T-helper 2 cell (primary cell): ENCODE measurements at places on chromosomes 16 and 17.

- no peak for DNase-seq
Observed at GRCh38 chr17:81715872-81716673, 4.0 kb downstream of the SLC25A10 start.

- no peak for DNase-seq
Observed at GRCh38 chr16:489606-490005, 37.9 kb upstream of the CAPN15 start.

DNA sequence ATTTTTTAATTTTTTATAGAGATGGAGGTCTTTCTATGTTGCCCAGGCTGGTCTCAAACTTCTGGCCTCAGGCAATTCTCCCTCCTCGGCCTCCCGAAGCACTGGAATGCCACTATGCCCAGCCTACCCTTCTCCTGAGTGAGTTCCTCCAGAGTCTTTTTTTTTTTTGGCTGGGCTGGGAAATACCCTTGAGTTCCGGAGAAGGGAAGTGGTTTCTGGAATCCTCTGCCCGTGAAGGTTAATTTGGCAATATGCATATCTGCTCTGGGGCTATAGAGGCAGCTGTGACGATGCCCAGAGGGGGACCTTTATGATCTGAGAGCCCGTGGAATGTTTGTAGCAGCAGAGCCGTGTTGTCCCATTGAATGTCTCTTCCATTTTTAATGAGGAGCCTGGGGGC is 217.5 kb downstream of the RBFOX1 start:
- DNase-seq: no peak

DNA sequence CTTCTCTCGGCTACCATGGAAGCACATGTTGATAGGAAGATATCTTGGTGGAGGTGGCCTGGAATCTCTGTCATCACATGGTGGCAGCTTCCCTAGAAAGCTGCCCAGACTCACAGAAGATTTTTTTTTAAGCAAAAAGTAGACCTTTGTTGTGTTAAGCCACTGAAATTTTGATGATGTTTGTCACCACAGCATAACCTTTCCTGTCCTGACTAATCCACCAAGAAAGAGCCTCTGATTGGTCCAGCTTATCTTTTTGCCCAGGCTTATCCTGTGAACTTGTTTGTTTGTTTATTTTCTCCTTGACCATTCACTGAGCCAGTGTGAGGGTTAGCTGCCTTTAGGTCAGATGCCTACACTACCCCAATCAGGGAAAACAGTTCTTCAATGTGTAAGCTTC is 96.5 kb upstream of the LHX1 start:
- no peak for DNase-seq

DNA sequence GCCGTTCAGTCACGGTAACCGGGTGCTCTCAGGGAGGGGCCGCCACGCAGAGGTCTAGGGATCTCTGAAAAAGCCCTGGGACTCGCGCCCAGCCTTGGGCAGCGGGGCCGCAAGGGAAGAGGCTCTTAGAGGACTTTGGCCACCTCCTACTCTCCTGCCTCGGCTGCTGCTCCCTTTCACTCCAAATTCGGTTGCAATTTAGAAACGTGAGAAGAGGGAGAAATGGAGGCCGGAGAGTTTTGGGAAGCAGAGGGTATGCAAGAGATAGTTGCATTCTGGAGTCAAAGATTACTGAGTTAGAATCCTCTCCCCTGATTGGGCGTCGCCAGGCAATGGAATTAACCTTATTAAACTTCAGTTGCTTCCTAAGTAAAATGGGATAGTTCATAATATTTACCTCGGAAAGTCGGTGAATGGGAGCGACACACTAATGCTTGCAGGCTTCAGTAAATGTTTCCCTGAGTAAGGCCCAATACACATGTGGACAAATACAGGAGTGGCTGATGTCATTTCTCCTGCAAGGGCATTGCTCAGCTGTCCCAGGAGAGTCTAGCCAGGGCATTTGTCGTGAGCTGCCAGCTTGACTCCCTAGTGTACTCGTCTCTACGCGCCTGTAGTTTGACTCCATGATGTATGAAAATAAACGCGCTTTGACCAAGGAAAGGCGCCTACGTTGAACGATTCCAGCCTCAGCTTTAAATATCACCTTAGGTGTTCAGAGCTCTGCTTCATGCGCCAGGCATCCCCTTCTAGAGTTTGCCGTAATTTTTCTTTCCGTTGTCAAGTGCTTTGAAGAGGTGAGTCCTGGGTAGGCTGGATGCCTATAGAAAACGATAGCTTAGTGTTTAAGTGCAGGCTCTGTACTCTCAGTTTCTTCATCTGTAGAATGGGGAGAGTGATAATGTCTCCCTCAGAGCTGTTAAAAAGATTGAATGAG is 667 bp downstream of the OGFOD1 start:
- DNase-seq: no peak

DNA sequence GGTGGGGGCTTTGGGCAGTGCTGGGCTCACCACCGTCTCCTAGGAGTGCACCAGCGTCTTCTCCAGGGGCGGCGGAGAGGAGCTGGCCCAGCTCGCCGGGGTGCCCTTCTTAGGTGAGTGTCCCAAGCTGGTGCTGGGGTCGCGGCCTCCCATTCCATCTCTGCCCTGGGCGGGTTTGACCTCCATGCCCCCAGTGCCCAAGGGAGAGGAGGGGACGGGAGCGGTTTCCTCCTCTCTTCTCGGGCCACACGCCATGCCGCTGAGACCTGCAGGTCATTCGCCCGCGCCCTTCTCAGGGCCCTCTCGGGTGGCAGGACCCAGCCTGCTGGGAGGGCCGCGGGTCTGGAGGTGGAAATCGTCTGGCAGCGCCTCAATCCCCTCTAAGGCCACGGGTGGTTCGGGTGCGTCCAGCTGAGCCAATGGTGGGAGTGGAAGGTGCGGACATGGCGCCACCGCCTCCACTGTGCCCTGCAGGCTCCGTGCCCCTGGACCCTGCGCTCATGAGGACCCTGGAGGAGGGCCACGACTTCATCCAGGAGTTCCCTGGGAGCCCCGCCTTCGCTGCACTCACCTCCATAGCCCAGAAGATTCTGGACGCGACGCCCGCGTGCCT is 5.3 kb downstream of the IGFALS start:
- DNase-seq: no peak

DNA sequence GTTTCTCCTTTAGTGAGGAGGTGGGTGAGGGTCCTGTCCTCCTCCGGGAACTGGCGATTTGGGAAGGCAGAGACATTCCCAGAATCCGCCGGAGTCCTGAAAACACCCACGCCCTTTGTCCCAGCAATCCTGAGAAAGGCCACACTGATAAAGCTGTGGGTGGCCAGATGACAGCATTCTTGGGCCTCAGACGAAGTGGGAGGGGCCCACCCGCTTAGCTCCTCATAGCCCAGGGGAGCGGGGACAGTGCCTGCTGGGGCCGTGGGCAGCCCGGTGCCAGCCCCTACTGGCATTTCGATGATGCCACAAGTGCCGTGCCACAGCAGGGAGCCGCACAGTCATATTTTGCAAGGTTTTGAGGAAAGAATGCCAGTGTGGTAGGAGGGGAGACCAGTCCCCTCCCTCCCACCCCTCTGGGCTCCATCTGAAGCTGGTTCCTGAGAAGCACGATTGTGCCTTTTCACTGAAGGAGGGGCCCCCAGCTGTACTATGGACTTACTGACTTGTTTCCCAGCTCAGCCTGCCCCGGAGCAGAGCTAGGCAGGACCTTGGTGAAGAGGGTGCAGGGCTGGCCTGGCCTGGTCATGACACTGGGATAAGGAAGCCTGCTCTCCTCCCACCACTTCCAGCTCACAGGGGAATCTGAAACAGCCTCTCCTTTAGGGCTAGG is 20.9 kb upstream of the MPRIP start:
- no peak for DNase-seq

DNA sequence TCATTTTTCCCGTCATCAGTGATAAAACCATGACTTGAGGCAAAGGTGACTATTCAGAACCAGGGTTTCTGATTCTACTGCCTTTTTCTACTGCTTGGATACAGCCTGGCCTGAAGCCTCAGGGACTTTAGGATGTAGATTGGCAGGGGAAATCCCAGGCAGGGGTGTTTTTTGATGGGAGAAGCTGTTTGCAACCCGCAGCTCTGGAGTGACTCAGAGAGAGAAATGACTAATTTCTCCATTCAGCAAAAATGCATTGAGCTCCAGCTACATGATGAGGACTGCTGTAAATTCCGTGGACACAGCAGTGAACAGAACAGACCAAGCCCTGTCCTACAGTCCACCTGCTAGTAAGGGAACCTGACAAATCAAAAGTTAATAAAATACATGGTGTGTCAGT is 560.6 kb downstream of the CDH13 start:
- DNase-seq: peak; percentile 22

DNA sequence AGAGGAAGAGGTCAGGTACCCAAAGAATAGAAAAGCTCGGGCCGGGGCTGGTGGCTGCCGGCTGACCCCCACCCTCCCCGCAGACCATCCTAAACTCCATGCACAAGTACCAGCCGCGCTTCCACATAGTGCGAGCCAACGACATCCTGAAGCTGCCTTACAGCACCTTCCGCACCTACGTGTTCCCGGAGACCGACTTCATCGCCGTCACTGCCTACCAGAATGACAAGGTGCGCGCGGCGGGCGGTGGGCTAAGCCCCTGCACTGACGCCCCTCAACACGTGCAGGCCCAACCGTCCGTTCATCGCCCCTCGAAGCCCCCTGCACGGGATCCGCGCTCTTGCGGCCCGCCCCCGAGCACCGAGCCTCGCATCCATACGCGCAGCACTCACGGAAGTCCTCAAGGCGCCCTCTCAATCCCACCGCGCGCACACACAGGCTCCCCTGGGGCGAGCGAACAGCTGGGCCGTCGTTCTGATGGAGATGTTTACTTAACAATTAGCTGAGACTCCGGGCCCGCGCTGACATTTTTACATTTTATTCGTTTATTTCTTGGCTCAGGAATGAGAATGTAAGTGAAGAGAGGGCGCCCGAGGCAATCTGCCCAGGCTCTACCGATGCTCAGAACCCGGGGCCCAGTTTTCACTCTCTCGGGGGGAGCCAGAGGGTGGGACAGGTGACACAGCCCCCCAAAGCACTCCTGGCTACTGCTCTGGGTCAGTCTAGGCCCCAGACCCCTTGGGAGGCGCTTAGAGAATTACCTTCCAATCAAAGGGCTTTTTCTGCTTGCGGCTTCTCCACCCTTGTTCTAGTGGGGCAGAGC is 3.5 kb downstream of the TBX2 start:
- no peak for DNase-seq

DNA sequence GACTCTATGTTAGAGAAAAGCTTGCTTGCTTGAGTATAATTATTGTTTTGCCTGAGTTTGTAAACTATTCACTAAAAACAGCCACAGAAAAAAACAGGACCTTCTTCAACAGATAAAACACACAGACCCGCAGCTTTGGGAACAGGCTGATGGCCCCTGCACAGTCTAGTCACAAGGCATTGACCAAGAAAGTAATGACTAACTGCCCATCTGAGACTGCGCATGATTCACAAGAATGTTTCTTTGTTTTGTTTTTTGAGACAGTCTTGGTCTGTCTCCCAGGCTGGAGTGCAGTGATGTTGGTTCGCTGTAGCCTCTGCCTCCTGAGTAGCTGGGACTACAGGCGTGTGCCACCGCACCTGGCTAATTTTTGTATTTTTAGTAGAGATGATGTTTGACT is 2.8 kb upstream of the ZKSCAN2 start:
- no peak for DNase-seq

GRCh38 chr17:63534816-63535455 is 11.8 kb downstream of the KCNH6 start:
- DNase-seq: no peak

DNA sequence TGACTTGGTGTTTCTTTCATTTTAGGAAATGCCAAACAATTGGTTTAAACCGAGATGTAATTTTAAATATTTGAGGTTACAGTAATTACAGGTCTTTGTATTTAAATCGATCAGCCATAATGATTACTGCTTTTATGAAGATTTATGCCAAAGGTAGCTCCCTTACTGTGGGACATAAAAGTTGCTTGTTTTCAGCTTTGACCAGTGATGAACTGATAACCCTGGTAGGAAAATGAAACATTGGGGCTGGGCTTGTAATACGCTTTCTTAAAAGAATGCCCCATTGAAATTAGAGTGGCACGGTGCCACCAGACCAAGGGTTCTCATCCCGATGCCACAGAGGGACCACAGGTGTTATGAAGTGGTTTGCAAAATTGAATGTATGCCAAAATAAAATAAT is 7.3 kb downstream of the TNRC6A start:
- no peak for DNase-seq

DNA sequence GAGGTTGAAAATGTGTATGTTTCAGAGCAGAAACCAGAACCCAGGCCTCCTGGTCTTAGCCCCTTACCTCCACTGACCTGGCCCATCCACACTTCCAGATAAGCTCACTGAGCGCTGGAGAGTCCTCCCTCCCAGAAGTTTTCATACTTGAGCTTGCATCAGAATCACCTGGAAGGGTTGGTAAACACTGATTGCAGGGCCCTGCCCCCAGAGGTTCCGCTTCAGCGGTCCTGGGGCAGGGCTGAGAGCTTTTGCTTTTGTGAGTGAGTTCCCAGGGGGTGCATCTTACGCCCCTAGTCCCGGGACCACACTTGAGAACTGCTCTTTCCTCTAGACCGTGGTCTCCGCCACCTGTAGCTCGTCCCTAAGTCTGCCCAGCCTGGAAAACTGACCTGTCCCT is 20.6 kb downstream of the TTYH2 start:
- DNase-seq: no peak

GRCh38 chr17:81890447-81891302 is 711 bp downstream of the ALYREF start:
- no peak for DNase-seq

GRCh38 chr17:29723278-29724047 is 100.8 kb upstream of the CORO6 start:
- peak; percentile 17 for DNase-seq

DNA sequence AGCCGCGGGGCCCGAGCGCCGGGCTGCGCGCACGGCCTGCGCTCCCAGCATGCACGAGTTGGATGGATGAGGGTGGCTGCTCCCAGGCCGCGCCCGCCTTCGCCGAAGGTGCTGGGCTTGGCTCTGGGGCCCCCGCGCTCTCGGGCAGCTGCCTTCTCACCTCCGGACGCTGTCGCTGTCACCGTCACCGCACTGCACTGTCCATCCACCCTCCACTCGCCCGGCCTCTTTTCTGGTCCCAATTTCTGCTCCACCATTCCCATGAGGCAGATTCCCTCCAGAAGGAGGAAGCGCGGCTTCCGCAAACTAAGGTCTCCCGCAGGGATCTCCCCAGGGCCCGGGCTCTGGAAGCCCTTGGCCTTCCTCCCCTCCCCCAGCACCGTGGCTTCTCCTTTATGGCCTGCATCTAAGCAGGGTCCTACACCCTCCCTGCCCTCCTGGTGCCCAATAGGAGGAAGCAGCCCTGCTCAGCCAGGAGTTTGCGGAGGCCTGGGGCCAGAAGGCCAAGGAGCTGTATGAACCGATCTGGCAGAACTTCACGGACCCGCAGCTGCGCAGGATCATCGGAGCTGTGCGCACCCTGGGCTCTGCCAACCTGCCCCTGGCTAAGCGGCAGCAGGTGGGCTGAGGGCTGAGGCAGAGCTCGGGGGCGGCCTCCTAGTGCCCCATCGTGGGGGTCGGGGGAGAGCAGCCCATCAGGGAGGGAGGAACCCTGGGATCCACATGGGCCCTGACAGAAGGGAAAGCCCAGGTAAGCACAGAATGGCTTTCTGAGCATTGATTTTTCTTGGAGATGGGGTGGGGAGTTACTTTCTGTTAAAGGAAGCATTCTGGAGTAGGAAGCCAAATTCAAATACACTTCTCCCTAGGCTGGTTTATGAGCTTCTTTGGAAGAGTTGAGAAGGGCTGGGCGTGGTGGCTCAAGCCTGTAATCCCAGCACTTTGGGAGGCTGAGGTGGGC is 899 bp downstream of the ACE start:
- DNase-seq: no peak
